Bronchial epithelial cell (primary cell): ENCODE measurements at places on chromosomes 7 and 10.

GRCh38 chr7:28980451-28981160, 22.5 kb upstream of the TRIL start:
- DNase-seq, result peak; percentile 30

GRCh38 chr10:18254086-18254485, 113.9 kb downstream of the CACNB2 start:
- no peak for DNase-seq

DNA sequence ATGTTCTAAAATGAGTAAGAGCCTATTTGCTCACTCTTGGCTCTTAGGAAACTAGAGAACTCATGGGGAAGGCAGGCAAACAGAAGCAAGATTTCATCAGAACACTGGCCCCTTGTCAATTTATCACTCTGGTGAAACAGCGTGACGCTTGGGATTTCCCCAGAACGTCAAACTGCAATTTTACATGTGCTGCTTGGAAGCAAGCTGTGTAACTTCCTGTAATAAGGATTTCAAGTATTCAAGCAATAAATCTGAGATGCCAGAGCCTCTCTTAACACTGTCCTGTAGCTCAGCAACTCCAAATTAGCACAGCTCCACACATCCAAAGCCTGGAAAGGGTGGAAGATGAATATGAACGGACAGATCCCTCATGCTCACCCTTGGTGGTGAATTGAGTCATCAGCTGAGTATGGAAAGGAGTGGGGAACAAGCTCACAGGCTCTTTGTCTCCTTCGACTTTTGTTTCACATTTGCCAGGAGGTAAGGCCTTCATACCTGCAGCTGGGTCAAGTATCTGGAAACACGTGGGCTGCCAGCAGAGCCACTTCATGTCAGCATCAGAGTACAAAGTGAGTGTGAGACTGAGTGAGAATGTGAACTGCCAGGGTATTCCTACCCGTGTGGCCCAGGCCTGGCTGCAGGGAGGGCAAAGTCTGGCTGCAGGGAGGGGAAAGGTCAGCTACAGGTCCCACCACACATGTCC, 140.4 kb upstream of the NAMPT start:
- peak; percentile 100 for DNase-seq

- DNase-seq, result no peak
These were observed 55.0 kb upstream of the GHITM start for GRCh38 chr10:84084342-84084741.

DNA sequence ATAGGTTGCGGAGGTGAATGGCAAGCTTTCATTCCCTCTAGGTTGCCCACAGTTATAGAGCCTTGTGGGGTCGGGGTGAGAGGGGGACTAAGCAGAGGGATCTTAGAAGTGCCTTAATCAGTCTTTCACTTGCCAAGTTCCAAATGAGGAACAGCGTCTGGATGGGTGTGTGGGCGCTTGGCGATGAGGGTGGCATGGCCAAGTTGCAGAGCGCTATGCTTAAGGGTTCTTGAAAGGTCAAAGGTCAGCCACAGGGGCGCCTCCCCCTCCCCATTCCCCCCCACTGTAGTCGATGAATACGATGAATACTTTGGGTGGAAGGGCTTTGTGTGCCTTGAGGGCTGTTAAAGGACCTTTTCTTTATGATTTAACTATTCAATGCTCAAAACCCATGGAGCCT, 185.0 kb downstream of the TCF7L2 start:
- no peak for DNase-seq

DNA sequence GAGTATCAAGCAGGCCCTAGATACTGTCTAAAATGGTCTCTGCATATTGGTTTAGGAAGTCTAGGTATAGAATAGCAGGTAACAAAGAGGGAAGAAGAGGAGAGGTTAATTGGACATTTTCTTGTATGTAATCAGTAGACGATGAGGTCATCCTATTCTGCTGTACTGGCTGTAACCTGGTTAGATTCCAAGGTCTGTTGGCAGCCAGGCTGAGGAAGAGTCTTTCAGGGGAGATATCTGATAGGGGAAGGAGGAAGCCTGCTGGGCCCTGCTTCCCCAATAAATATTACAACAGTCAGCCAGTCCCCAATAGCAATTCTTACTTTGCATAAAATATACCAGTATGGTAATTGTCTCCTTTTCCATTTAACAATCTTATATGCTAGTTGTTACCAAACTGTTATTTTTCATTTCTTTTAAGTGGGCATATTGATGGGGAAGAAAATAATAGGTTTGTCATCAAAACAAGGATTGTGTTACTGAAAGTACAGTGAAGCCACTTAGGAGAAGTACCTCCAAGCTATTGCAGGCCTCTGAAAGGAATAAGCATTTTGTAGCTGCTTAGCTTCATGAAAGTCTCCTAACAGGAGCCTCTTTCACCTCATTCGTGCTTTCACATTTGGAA, 186.4 kb downstream of the LRRC4 start:
- DNase-seq, result peak; percentile 38

DNA sequence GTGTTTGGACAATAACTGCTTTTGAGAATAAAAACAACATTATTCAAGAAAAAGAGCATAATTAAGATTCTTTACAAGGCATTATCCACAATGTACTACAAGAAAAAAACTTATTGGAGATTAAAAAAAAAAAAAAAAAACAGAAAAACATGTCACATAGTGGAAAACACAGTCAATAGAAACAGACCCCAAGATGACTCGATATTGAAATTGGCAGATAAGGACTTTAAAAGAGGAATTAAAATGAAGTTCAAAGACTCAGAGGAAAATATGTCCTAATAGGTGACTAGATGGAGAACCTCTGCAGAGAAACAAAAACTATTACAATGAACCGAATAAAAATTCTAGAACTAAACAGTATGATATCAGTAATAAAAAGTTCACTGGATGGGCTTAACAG, 248.9 kb downstream of the CALN1 start:
- DNase-seq, result no peak

- no peak for DNase-seq
These were observed 29.5 kb downstream of the SLC16A9 start for GRCh38 chr10:59680199-59680598.

DNA sequence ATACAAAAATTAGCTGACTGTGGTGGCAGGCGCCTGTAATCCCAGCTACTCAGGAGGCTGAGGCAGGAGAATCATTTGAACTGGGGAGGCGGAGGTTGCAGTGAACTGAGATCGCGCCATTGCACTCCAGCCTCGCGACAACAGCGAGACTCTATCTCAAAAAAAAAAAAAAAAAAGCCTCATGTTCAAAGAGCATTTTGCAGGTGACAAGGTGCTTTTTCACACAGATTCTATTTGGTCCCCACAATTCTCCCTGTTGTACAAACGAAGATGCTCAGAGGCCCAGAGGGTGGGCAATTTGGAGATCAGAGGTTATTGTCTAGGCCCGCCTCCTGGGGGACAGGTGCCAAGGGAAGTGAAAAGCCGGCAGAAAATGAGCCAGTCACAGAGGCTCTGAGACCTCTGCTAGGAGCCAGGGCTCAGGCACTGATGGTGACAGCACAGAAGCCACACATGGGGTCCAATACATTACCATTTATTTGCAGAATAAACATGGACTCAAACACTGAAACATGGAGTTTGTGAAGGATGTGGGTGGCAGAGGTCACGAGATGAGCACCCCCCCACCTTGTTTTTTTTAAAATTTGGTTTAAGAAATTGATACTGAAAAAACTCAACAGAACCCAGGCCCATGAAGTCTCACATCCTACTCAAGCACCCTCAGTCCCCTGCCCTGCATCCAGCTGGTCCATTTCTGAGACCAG, 882 bp upstream of the GAL3ST4 start:
- no peak for DNase-seq

- DNase-seq, result peak; percentile 50
These were observed 434 bp downstream of the STAMBPL1 start for GRCh38 chr10:88880282-88881076.

- DNase-seq, result peak; percentile 53
These were observed 18.3 kb upstream of the HBP1 start for GRCh38 chr7:107150375-107151073.

DNA sequence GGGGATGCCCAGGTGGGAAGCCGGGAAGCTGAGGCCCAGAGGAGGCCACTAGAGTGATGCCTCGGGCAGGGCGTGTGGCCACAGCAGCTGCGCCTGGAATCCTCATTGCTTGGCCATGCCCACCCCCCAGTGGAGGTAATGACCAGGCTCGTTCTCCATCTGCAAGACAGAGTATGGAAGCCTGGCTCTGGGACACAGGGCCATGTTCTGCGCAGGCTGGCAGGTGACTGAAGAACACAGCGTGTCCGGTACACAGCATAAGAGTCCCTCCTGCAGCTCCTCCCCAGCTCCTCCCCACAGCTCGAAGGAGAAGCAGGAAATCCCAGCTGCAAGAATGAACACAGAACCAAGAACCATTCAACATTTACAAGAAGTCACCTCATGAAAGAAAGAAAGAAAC, 64.8 kb downstream of the SMURF1 start:
- DNase-seq, result no peak

GRCh38 chr10:110657973-110658691, 14.0 kb downstream of the RBM20 start:
- DNase-seq, result no peak

GRCh38 chr7:45582136-45582749, 8.1 kb downstream of the ADCY1 start:
- DNase-seq, result no peak

DNA sequence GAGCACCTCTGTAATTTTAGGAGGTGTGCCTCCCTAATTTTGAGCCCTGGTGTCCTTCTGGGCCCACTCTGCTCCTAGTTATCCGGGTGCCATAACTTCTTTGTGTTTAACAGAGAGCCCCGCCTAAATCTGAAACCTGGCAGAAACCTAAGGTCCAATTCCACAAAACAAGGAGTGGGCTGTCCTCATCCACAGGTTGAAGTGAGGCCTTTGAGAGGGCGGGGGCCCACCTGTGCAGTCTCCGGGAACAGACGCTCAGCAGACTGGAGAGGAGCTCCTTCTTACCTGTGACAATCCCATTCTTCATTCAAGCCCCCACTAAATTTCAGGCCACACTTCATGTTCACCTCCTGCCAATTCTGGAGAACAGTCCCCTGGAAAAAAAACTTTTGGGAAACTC, 10.9 kb downstream of the TMEM72 start:
- no peak for DNase-seq

DNA sequence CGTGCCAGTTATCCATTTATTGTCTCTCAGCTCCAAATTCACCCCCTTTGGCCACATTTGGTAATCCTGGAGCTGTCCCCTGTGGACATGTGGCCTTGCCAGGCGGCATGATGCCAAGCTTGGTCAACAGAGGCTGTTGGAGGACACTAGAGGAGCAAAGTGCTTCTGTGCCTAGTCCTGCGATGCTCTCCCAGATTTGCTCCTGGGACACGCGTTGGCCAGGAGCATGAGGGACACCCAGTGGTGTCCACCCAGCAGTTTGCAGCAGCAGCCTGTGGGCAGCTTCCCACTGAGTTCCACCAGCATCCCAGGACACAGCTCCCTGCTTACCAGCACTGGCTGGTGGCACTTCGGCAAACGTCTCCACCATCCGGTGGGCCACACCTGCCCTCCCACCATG, 55.5 kb upstream of the STEAP1B start:
- no peak for DNase-seq

DNA sequence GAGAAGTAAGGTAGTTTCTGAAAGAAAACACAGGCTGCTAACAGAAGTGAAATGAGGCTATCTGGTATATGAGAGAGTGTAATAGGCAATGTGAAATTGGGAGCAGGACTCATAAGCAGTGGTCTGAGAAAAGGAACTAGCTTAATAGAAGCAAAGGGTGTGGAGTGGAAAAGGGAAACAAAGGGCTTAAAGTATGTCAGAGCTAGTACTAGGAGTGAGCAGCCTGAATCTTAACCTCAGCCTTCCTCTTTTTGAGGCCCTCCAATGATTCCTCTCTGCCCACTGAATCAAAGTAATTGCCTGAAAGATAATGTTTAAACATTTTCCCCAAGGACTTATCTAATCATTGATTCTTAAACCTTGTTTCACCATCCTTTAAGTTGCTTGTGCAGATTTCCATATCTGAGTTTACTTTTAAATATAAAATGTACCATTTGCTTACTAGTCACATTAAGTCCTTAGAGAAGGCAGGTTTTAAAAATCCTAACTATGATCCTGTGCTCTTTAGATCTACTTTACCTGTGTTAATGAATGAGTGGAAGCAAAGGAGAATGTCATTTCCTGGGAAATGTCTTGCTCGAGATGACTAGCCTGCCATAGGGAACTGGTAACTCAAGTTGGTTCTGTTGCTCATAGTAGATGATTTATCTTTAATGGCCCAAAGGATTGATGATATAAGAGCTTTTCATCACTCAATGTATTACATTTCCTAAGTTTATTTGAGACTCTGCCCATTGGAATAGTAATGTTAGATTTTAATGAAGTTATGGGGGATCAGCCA, 155.0 kb downstream of the SKAP2 start:
- DNase-seq, result peak; percentile 57

DNA sequence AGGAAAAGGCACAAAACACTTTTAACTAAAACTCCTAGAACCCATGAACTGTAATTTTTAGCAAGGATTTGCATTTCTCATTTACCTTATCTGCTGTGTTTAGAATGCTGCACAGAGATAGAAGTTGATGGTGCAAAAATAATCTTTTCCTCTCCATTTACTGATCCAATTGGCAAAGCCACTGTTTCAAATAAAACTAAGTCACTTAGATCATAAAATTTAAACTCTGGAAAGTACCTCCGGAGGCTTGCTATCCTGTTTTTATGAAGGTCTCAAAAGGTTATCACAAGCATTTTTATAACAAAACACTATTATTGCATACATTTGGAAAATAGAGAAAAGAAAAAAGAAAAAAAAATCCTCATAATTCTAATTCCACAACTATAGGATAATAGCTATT, 7.6 kb downstream of the CPA2 start:
- DNase-seq, result no peak

GRCh38 chr7:1357601-1358271, 101.5 kb downstream of the MICALL2 start:
- no peak for DNase-seq

- DNase-seq, result no peak
These were observed 14.1 kb upstream of the DUSP5 start for GRCh38 chr10:110483633-110484032.

DNA sequence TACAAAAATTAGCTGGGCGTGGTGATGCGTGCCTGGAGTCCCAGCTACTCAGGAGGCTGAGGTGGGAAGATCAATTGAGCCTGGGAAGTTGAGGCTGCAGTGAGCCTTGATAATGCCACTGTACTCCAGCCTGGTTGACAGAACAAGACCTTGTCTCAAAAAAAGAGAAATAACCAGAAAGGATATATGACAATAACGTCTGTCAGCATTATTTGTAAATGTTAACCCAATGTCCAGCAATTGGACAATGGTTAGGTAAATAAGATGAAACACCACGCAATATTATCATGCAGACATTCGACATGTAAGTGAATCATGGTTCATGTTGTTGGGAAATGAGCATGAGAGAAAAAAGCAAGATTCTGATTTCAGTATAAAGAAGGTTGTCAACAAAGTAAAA, 44.6 kb upstream of the SEPHS1 start:
- DNase-seq, result no peak
